ENCODE measurements at places on chromosomes 13 and 19.

DNA sequence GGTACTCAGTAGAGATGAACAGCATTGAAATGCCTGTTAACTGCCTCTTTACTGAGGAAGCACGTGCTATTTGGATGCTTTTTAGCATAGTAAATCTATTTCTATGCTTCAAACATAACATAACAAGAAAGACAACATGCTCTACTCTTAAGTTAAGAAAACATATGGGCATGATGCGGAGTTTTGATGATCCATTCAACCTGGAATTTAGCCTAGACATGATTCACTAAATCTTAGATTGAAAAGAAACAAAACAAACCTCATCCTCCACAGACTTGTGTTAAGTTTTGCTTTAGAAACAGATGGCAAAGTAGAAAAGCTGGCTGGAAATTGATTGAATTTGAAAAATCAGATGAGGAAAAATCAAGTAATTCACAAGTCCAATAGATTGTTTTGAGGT lies 593.8 kb downstream of the OLFM4 start:
- no peak for DNase-seq

DNA sequence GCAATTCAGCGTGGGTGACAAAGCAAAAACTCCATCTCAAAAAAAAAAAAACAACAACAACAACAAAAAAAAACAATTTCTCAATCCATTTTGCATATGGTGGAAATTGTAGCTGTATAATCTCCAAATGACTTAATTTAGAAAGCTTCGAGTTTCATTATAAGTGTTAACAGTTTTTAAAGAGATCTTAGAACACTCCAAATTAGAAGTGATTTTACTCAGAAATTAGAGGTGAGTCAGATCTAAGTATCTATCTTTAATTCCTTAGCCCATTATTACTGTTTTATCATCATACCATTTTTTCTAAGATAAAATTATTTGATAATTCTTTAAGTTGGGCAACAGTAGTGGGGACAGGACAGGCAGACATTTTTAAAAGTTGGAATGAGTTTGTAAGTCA lies 60.5 kb downstream of the ZMYM2 start:
- no peak for DNase-seq

DNA sequence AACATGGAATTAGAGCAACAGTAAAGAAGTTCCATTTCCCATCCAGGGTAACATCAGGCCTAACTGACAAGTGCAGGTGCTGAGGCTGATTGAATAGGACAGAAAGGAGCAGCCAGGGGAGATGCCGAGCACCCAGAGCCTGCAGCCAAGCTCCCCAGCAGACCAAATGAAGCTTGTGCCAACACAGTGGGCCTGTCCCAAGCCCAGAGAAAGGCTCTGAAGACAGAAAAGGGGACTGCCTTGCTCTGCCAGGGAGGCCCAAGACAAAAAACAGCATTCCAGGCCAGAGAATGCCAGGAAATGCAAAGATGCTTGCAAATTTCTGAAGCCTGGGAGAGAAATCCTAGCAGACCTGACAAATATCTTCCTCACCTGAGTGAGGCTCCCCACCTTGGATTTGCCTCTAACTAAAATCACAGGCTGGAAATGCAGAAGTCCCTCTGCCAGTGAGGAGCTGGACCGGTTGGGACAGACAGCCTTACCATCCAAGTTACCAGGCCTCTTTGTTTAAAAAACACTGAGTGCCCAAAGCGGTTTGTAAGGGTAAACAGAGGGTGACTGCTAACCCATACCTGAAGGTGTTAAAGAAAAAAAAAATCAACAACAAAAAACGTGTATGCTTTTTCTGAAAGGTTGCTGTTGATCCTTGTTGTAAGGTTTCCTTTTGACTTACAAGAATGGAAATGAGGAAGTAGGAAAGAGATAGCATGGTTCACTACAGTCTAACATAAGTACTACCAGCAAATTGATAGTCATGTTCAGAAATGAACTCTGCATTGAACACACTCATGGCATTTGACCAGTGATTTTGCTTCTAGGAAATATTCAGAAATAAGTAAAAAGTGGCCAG lies 11.8 kb upstream of the HMGB1 start:
- no peak for DNase-seq

GRCh38 chr19:18308948-18309325 lies 13.9 kb downstream of the LSM4 start:
- no peak for DNase-seq

DNA sequence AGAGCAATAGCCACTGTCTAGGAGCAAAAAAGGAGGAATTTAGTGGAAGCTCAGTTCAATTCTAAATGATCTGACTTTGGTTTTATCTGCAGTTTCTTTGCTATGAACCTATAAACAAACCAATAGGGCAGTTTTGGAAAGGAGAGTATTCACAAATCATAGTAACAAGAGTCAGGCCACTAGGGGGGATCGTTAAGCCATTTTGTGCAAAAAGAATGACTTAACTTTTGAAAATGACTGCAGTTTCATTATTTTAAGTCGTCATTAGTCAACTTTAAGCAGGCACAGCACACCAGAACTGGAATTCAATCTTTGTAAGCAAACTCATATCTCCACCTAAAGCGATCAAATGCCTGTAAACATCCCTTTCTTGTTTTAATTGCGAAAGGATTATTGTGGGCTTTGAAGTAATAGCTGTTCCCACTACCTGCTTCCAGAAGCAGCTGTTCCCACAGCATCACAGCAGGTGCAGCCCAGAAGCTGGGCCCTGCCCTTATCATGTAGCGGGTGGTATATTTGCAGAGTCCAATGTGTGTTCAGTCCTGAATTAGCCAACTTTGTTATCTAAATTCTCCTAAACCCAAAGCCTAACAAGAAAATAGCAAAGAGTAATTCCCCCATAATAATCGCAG lies 51.5 kb downstream of the SOX21 start:
- peak; percentile 57 for DNase-seq

DNA sequence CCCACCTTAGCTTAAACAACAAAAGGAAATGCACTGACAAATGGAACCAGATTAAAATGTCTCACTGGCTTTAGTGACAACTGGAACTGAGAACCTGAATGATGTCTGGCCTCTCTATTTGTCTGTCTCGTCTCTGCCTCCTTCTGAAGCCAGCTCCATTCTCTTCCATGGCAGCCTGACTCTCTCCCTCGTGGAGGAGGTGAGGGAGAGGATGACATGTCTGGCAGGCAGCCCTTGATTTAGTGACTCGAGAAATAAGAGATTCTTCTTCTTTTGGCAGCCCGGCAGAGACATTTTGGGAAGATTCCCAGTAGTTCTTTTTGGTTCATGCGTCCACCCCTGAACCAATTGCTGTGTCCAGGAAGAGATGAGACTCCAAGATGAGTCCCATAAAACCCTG lies 131.7 kb downstream of the KLF5 start:
- no peak for DNase-seq

GRCh38 chr13:87131611-87132010 lies 539.6 kb upstream of the SLITRK5 start:
- no peak for DNase-seq

DNA sequence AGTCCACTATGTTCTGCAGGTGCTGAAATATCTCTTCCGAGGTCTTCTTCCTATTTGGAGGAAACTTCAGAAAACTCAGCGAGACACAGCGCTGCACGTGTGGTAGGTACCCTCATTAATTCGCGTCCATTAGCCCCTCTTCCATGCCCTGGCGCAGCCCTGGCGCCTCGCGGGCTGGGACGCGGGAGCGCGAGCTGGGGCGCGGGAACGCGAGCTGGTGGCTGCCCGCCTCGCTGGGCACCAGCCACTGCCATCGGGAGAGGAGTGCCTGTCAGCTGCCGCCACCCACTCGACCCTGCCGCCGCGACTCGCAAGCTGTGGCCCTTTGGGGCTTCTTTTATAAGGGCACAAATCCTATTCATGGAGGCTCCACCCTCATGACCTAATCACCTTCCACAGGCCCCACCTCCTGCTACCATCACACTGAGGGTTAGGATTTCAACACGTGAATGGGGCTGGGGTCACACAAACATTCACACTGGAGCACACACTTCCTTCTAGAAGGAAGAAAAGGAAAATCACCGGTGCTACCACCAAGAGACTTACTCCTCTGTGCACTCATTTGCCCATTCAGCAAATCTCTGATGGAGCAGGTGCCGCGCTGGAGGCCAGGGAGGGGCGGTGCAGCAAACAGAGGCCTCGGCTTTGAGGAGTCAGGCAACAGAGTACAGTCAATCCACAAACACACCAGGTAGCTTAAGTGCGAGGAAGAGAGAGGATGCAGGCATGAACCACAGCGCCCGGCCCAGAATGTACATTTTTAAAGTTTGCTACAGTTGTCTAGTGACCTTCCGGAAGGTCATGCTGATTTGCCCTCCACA lies 43.0 kb upstream of the LATS2 start:
- DNase-seq, result no peak

- no peak for DNase-seq
Observed at GRCh38 chr13:26502826-26503225, 54.7 kb upstream of the WASF3 start.
